ENCODE measurements at places on chromosomes 13 and 19. TPM values are rescaled to one million over a fixed set of nuclear protein-coding genes. Genes with fewer than 3 reads are reported as not detected.

Gene SPTBN4
- 3.5 TPM for total RNA-seq

Gene SPRED3
- total RNA-seq: 9.7 TPM

Gene ZNF556
- total RNA-seq: not detected

Gene LIM2
- total RNA-seq: not detected

Gene SIAH3
- not detected for total RNA-seq

DNA sequence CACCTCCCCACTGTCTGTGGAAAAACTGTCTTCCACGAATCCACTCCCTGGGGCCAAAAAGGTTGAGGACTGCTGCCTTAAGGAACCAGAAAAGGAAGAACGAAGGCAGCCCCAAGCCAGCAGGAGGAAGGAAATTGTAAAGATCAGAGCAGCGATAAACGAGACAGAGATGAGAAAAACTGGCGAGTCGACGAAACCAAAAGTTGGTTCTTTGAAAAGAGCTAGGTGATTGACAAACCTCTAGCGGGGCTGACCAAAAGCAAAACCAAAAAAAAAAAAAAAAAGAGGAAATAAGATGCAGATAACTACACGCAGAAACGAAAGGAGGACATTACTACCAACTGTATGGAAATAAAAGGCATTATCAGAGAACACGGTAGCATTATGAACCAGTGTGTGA lies 76.9 kb downstream of the GADD45B start:
- no peak for DNase-seq

DNA sequence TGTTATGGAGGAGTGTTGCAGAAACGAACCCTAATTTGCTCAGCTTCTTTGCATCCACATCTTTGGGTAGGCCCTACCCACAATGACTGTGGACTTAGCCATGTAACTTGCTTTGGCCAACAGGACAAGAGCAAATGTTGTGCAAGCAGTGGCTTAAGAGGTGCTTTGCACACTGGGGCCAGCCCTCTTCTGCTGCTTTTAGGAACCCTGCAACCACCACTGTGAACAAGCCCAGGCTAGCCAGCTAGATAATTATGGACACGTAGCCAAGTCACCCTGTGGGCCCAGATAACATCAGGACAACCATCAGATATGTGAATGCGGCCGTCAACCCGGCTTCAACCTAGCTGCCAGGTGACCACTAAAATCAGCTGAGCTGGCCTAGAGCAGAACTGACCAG lies 17.1 kb downstream of the C19orf47 start:
- peak; percentile 3 for DNase-seq

Gene OR10H1
- not detected for total RNA-seq

- no peak for DNase-seq
Observed at GRCh38 chr19:51009061-51009891, 7.9 kb upstream of the KLK8 start.

GRCh38 chr13:73062468-73062867 lies 3.7 kb downstream of the KLF5 start:
- no peak for DNase-seq

Gene SPACA4
- not detected for total RNA-seq

DNA sequence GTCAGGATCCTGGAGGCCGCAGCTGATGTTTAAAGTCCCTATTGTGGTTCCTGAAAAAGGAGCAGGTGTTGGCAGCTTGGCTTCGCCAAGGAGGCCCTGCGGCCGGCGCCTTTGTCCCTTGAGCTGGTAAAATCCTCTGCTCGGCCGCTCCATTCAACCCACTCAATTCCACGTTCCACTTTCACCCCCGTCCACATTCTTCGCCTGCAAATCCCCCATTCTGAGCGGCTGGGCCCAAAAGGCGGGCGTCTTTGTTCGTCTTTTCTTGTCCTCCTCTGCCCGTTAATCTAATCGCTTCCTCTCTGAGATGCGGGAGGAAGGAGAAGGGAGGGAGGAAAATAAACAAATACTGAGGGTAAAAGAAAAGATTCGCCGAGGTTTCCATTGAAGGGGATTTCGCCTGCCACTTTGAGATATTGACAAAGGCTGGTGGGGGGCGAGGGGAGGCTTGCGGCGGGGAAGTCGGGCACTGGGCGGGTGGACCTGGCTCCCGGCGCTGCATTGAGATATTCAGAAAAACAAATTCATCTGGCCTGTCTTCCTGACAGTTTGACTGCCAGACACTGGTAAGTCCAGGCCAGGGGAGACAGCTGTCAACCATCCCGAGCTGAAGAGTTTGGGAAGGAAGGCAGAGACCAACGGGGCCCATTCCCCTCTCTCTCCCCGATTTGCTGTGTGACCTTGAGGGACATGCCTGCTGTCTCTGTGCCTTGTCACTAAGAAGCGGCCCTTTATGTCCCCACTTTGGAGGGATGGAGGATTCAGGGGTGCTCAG lies 37.6 kb downstream of the ZNRF4 start:
- no peak for DNase-seq

DNA sequence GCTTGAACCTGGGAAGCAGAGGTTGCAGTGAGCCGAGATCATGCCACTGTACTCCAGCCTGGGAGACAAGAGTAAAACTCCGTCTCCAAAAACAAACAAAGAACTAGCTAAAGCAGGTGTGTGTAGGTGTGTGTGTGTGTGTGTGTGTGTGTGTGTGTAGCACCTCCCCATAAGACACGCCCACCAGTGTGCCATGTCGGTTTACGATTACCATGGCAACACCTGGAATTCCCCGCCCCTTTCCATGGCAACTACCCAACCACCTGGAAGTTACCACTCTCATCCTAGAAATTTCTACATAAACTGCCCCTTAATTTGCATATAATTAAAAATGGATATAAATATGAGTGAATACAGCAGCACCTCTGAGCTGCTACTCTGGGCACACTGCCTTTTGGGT lies 80.9 kb upstream of the ADGRE5 start:
- no peak for DNase-seq

DNA sequence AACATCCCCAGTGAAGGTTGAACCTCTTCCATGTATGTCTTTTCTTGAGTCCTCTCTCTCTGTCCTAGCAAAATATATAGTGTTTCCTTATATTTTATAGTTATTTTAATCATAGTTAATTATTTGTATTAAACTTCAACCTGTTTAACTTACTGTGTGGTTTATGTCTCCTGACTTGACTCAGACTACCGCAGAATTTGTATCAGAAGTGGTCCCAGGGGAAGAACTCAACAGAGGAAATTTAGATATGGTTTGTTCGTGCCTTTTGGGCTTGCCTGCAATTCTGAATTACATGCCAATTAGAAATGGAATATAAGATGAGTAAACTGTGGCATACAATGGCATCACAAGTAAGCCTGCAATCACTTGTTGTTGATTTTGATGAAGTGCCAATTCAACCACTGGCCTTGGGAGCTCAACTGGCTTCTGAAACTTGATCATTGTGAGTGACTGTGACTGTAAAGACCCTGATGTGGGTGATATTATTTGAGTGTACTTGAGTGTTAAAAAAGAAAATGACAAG lies 1459.5 kb upstream of the PCDH20 start:
- DNase-seq: no peak

DNA sequence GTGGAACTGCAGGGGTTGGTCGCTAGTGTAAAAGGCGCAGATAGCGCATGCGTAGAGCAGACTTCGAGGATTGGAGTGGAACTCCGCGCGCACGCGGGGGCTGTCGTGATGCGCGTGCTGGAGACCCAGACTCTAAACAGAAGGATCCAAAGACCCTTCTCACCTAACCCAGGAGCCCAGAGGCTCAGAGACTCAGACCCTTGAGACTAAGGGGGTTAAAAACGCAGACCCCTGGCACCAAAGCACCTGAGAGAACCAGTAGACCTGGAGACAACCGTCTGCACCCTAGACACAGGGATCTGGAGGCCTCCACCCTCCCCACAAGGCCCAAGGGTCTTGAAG lies 567 bp upstream of the CTU1 start:
- no peak for DNase-seq

DNA sequence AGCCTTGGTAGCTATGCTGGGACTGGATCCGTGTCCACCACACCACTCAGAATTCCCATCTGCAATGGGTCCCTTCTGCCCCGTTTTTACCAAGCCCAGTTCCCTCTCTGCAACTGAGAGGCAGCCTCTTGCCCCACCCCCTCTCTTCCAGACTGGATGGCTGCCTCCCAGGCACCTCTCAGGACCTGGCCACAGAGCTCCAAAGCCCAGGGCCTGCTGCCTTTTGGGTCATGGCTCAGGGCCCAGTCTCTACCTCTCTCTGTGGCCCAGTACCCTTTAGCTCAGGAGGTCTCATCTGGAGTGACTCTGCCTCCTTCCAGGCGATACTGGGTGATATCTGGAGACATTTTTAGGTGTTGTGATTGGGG lies 10.3 kb upstream of the ZBTB7A start:
- DNase-seq: no peak

Gene CA11
- total RNA-seq: 14.5 TPM

Gene HIF3A
- total RNA-seq: 0.49 TPM

GRCh38 chr19:7366701-7367420 lies 18.1 kb downstream of the ARHGEF18 start:
- peak; percentile 50 for DNase-seq

Gene GSX1
- not detected for total RNA-seq

- peak; percentile 88 for DNase-seq
Observed at GRCh38 chr19:39792999-39793546, 14.4 kb downstream of the LEUTX start.

GRCh38 chr13:84524586-84524985 lies 642.3 kb upstream of the SLITRK1 start:
- no peak for DNase-seq

DNA sequence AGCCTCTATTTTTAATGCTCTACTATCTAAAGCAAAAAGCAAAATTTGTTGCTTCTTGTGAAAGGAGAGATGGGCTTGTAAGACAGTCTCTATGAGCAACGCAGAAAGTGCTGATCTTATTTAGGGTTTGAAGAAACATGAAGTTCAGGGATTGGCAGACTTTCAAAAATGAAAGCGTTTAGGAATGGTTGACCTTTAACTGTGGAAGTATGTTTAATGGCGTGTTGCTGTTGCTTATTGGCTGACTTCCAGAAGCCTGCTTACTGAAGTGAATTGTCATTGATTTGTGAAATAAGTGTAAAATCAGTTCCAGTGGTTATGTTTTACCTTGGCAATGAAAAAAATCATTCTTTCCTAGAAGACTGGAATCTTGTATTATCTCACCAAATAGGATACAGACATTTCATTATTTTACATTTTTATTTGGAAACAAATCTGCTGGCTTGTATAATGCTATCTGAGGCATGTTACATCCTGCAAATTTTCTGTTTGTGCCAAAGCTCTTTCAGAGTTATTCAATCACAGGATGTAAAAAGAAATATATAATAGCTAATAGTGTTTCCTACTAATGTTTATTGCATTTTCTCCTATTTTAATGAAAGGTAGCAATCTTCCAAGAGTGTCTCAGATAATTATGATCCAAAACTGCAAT lies 221.3 kb upstream of the SLITRK6 start:
- peak; percentile 39 for DNase-seq

Gene MYH14
- not detected for total RNA-seq

DNA sequence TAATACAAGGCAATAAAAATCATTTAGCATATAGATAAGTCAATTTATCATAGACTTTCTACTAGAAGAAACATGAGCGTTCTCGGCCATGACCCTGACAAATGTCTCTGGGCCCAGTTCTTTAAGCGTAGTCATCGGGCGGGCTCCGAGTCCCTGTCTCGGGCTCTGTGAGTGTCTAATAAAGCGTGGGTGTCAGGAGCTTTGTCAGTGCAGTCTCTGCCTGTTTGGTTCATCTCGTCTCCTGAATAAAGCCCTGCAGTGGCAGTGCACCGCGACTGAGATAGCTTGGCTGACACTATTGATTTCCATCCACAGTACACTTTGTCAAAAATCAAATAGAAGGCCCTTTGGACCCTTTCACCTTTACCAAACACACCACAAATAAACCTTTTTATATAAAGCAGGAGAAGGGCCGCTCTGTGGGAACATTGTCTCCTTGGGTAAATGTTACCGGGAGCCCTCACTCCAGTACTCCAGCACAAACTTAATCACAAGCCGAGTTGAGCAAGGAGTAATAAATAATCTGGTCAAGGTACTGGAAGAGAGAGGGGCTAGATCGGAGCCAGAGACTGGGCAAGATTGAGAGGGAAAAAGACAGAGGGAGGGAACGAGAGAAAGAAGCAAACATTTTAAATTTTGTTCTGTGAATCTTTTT lies 368.2 kb upstream of the TSHZ3 start:
- no peak for DNase-seq

Gene CEACAM20
- total RNA-seq: not detected

Gene ZNF823
- total RNA-seq: 2.6 TPM

Gene ZNF541
- total RNA-seq: 0.27 TPM

DNA sequence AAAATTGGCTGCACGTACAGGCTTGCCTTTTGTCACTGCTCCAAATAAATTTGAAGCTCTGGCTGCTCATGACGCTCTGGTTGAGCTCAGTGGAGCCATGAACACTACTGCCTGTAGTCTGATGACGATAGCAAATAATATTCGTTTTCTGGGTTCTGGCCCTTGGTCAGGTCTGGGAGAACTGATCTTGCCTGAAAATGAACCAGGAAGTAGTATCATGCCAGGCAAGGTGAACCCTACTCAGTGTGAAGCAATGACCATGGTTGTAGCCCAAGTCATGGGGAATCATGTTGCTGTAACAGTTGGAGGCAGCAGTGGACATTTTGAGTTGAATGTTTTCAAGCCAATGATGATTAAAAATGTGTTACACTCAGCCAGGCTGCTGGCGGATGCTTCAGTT lies 16.1 kb upstream of the AKAP11 start:
- DNase-seq: peak; percentile 33

Gene DOCK9
- 10.8 TPM for total RNA-seq

Gene SIGLEC9
- total RNA-seq: 0.09 TPM

Gene SYNGR4
- total RNA-seq: not detected

Gene KLK10
- not detected for total RNA-seq

GRCh38 chr19:43560687-43561086 lies 14.6 kb downstream of the XRCC1 start:
- DNase-seq: no peak

DNA sequence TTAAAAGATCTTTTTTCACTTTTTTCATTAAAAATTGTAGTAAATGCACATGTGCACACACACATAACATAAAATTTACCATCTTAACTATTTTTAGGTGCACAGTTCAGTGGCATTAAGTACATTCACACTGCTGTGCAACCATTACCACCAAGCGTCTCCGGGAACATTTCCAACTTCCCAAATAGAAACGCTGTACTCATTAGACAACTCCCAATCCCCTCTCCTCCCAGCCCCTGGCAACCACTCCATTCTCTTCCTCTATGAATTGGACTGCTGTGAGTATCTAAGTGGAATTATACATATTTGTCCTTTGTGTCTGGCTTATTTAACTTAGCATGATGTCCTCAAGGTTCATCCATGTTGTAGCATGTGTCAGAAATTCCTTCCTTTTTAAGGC lies 11.6 kb downstream of the GJB2 start:
- no peak for DNase-seq

Gene IZUMO2
- total RNA-seq: not detected

DNA sequence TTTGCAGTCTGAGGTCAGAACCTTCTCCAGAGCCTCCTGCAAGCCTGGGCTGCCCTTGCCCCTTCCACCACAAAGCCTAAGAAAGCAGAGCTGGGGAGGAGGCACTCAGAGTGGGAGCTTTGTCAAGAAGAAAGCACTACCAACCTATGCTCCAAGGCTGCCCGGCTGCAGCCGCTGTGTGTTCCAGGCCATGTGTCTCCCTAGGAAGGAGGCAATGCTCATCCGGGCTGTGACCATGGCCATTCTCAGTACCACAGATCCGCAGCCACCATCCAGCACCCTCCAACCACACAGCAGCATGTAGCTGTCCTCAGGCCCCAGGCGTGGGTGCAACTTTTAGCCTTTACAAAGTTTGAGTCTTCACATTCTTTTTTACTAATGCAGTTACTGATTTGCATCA lies 22.0 kb downstream of the CARS2 start:
- DNase-seq: no peak
